ENCODE measurements at places on chromosomes 3 and 15.

- DNase-seq: no peak
These were observed 130.2 kb upstream of the STRIT1 start for GRCh38 chr3:155423526-155424322.

DNA sequence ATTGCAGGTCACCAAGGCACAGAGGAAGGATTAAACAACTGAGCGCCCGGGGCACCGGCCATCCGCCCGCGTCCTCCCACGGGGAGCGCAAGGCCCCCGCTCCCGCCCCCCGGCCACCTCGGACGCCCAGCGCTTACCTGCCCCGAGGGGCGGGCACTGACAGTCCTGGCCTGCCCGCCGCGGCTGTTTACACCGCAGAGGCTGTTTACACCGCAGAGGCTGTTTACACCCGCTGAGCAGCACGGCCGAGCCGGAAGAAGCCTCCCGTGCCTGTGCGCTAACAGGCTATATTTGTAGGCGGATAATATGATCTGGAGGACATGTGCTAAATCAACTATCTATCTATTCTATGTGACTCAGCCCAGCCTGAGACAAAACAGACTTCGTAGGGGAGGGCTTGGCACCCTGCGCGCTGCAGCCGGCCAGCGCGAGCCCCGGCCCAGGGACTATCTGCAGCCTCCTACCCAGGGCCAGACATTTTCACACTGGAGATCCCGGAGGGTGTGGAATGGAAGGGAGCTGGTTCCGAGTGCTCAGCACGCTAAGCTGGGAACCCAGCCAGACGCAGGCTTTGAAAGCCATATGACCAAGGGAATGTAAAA is at the start of gene LRRC2:
TSS of gene LRRC2 (minus strand) at position 263 of the 602 bp plus-strand sequence. CDS start 14,711 bp downstream, outside the sequence.
- no peak for DNase-seq

- no peak for DNase-seq
These were observed 168.0 kb upstream of the STT3B start for GRCh38 chr3:31364711-31365110.

GRCh38 chr3:32837789-32838188 is 20.0 kb downstream of the TRIM71 start:
- DNase-seq: no peak

DNA sequence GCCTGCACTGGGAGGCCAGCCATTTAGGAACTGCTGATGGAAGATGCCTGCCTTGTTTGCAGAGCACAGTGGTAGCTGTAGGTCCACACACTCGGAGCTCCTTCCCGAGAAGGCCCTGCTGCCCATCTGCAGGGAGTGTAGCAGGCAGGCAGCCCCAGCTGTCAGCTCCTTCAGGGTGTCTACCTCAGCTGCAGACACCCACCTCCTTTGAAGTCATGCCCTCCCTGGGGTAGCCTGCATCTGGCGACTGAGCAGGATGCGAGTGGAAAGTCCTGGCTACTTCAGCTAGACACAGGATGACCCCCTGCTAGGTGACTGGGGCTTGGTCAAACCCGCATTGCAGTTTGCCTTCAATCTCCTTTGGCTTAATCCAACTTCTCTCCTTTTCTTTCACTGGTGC is 93.2 kb upstream of the TLE3 start:
- DNase-seq: no peak

DNA sequence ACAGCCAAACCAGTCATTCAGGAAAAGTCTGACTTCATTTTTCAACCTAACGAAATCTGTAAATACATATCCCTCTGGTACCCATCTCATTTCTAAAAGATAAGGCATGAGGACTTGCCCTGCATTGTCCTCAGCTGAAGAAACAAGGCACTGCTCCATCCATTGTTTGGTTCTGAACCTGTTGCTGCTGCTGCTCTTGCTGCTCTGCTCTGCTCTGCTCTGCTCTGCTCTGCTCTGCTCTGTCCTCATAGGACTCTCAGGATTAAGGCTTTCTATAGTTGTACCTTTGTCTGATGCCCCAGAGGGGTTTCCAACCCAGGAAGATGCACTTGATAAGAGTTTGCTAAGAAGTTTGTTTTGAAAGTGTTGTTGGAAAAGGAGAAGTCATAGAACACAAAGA is 38.2 kb downstream of the CMSS1 start:
- no peak for DNase-seq

DNA sequence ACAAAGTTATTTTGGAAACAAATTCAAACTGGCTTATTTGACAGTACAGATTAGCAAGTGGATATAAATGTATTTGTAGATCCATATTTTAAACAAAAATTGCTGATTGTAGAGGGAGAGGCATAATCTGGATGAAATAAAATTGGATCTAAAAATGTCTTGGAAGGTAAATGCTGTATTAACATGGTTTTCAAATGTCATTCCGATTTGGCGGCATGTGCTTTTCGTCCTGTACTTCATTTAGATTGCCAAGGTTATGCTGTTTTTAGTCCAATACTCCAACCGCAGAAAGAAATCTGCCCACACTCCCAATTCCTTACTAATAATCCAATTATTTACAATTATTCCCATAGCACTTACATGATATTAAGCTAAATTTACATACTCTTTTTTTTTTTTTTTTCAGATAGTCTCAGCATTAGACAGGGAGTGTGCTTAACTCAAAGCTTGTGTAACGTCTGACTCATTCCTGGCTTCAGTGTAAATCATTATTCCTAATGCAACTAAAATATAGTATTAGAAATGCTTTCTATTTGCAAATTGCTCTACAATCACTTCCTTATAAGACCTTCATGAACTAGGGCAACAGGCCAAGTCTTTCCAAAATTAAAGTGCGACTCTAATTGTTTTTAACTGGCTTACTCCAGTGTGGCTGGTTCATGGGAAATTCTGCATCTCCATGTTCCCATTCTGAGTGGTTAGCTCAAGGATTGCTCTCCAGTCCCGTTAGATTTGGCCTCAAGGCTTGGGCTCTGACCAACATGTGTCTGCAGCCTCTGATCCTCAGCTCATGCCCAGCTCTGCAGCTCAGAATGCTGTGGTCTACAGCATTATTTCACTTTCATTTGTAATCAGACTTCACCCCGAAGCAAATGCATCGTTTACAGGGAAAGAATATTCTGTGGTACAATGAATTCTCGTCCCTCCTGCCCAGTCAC is 103.9 kb downstream of the FBN1 start:
- DNase-seq: no peak

GRCh38 chr15:27065785-27066184 is 94.8 kb downstream of the GABRG3 start:
- no peak for DNase-seq

- no peak for DNase-seq
These were observed 1.4 kb downstream of the CACNA2D3 start for GRCh38 chr3:54123776-54124196.

DNA sequence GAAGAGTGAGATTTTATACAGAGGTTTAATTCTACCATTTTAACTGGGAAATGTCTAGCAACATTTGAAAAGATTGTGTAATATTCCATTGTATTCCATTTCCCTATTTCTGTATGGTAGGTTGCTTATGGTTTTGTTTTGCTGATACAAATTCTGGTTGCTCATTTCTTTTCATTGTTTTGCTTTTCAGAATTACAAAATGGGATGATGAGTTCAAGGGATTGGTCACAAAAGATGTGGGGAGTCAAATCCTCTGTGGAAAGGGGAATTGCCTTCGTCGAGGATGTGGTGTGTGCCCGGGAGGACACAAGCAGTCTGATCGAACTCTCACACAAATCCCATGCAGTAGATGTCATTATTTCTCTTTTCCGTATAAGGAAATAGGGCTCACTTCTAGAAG is 18.3 kb downstream of the SLCO3A1 start:
- DNase-seq: no peak

Measured in GDM1 (cell line).